MG63 (cell line): ENCODE measurements at places on chromosomes 7 and 10.

- DNase-seq: no peak
Observed at GRCh38 chr10:116961406-116962251, 43.4 kb downstream of the SHTN1 start.

GRCh38 chr7:132489776-132490237 lies 86.5 kb downstream of the PLXNA4 start:
- no peak for DNase-seq

GRCh38 chr7:18834577-18834976 lies 282.9 kb downstream of the TWIST1 start:
- no peak for DNase-seq

DNA sequence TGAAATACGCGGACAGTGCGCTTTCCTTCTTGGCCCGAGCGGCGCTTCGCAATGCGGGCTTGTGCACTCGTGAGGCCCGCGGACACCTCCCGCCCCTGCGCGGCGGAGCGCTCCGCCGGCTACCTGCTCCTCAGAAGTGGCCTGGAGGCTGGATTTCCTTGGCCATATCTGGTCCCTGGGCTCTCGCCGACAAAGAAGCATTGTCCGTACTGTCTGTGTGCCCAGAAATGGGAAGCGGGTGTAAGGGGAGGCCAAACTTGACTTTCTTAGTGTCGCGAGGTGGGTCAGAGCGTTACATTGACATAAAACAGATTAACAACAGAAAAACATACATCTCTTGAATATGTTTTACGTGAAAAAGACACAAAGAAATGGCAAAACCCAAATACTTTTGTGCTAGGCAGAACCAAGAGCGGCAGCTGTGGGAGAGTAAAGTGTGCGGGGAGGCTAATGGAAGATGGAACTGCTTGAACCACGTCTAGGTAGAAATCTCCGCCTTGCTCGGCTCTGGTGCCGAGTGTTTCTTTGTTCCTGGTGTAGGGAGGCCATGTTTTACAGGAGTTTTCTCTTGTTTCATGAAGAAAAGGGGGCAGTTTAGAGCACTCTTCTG lies 1.4 kb downstream of the LANCL2 start:
- DNase-seq: no peak

GRCh38 chr7:128026551-128026950 lies 4.7 kb downstream of the LRRC4 start:
- DNase-seq: no peak

DNA sequence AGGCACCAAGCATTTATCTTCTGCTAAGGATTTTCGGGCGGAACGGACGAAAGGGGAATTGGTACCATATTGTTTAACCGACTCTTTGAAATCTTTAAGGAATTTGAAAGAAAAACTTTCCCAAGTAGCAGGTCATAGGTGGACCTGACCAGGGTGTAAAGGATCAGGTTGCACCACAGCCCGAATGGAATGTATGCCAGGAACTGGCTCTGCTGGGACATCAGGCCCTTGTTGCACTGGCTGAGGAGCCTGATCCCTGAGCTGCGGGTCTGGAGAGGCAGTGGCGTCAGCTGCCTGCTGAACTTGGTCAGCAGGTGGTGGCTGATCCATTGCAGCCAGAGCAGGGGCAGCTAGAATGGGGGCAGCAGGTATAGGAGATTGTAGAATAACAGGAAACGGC lies 41.4 kb upstream of the AKR1C2 start:
- no peak for DNase-seq

DNA sequence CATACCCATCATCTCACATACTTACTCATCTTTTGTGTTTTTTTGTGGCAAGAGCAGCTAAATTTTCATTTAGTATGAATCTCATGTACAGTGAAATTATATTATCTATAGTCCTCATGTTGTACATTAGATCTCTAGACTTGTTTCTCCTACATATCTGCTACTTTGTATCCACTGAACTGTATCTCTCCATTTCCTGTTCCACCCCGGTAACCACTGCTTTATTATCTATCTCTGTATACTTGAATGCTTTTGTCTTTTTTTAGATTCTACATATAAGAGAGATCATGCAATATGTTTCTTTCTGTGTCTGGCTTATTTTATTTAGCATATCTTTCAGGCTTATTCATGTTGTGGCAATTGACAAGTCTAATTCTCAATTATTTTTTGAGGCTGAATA lies 125.1 kb downstream of the ANKRD7 start:
- no peak for DNase-seq

DNA sequence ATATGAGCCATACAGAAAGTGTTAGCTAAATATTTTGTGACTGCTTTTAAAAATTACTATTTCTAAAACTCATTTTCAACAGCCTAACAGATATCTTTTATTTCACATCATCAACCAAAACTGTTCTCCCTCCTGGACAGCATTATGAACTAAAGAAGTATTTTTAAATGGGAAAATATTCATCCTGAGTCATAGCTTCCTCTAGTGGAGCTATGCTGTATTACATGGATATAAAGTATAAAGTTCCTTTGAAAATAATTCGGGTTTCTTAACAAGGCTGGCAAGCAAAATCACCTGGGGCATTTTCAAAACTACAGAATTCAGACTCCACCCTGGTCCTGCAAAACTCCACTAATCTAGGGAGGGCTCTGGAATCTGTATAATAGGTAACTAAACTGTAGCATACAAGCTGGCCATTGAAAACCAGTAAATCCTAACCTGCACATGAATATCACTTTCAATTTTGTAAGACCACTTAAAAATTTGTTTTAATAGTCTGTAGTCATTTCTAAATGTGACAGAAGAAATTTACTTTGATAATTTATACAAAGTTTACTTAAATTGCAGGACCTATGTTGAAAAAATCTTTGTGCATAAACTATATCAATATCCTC lies 53.5 kb downstream of the SCIN start:
- DNase-seq: no peak

- no peak for DNase-seq
Observed at GRCh38 chr7:100582041-100582579, 3.8 kb downstream of the LRCH4 start.

DNA sequence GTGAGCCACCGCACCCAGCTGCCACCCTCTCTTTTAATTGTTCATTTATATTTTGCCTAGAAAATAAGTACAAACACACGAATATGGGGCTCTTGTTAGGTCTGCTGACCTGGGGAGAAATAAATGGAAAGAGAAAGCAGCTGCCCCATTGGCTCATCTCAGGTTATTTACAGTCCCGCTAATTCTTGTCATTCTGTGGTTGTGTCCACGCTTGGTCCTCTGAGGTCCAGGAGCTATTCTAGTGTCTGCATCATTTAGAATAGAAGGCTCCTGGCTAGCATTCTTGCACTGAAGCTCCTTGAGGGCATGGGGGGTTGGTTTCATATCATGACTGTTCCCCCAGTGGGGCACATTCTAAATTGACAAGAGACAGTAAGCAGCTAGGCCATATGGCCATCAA lies 128.5 kb downstream of the TACC2 start:
- no peak for DNase-seq

DNA sequence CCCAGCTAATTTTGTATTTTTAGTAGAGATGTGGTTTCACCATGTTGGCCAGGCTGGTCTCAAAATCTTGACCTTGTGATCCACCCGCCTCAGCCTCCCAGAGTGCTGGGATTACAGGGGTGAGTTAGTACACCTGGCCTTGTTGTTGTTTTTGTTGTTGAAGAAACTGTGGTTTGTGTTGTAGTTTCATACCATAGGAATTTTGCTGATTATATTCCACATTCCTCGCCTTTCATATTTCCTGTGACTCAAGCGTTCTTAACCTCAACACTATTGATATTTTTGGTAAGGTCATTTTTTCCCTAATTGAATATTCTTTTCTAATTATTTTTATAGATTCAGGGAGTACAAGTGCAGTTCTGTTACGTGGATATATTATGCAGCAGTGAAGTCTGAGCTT lies 16.7 kb downstream of the LIPF start:
- no peak for DNase-seq

DNA sequence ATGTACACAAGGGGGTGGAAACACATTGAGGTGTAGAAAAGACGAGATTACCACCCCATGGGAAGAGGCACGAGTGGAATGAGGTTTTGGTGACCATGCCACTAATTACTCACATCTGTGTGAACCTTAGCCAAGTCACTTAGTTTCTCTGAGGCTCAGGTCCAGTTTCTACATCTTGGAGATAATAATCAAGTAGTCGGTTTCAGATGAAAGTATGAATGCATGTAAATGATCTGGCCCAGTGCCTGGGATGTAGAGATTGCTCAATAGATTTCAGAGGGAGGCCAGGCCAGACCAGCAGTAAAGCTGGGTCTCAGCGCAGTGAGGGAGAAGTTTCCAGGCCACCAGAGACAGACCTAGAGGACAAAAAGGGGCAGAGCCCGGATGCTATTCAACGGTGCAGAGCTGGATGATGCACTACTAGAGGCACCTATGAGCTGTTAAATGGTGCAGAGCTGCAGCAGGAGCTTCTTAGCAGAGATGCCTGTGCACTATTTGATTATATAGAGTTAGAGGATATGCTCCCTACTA lies 725.1 kb downstream of the GRID1 start:
- peak; percentile 9 for DNase-seq

DNA sequence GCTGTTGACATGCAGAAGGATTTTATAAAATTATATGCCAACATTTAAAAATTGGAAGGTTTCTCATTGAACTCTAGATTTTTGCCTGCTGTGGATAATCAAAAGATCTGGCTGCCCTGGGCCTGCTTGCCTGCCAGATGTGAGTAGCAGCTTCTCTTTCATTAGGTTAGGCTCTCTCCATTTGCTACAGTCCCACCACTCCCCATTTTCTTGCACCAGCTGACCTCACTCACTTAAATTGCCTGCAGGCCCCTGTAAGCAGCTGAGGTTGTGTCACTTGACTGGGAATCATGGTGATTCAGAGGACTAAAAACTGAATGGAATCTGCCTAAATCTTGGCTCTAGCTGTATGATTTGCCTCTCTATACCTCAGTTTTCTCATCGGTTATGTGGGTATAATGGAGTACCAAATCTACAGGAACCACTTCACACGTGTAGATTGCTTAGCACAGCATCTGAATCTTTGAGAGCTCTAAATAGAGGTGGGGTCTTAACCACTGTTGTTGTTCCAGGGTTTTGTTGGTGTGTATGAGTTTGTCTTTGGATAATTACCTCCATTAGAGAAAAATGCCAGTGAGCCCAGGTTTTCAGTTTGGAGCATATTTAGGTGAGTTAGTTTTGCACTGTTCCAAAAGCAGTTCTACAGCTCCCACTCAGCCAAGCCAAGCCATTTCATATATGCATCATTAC lies 18.6 kb upstream of the RAPGEF5 start:
- no peak for DNase-seq

- DNase-seq: no peak
Observed at GRCh38 chr10:7679256-7679655, 12.5 kb upstream of the ITIH5 start.

DNA sequence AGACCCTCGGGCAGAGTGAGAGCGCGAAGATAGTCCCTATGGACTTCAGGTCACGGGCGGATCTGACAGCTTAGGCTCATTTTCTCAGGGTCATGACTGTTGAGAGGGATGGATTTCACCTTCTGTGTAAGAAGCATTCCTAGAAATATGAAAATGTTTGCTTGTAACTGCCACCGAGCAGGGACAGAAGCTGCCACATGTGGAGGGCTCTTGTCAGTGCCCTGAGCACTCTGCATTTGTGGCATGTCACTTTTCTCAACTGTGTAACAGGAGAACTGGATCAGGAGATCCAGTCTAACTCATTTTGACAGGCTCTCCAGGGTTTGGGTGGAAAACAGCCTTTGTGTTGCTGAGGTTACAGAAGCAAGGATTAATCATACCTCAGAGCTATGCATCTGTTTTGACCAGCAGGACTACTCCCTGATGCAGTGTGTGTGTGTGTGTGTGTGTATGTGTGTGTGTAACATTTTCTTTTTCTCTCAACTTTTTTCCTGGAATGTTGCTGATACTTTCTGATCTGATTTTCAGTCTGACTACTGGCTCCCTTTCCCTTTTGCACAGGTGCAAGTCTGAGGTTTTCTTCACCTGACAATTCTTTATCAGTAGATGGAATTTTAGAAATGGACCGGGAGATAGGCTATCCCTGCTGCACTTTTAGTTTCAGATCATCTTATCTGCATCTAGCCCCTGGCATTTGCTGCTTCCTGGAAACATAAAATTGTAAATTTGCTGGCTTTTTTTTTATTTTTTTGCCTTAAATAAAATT lies 183.3 kb downstream of the STK31 start:
- no peak for DNase-seq

DNA sequence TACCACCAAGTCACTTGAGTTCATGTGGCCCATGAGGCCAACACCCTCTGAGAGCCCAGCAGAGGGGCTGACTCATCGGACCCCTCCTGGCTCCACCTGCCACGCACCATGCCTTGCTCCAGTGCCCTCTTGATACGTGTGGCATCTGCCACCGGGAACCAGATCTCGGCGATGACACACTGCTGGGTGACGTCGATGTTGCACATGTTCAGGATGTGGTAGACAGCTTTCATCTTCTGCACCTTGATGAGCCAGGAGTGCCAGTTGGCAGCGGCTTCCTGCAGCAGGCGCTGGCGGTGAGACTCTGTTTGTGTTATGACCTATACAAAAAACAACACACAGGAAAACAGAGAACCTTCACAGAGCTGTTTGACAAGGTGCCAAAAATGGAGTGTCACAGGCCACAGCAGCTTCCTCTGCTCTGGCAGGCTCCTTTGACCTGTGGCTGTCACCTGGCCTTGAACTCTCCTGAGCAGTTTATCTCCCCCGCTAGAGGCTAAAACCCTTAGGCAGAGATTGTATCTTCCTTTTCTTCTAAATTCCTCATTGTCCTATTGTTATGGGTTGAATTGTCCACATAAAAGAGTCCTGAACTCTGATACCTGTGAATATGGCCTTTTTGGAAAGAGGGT lies 45.2 kb upstream of the TMEM213 start:
- no peak for DNase-seq

GRCh38 chr10:124755581-124755980 lies 11.4 kb upstream of the FAM53B start:
- DNase-seq: no peak

DNA sequence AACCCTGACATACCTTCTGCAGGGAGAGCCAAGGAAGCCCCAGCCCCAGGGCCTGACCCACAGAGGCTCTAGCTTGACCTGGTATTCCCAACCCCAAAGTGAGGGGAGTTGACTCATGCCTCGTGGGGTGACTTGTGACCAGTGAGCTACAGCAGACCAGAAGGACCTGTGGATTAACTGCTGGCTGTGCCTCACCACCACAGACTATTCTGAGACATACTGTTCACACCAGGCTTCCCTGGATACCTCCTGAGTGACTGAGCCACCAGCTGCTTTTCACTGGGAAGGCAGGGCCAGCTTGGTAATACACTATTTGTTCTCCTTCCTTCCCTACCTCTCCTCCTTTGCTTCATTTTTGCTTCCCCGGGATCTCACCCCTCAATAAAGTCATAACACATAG lies 7.3 kb downstream of the PLXNA4 start:
- no peak for DNase-seq

DNA sequence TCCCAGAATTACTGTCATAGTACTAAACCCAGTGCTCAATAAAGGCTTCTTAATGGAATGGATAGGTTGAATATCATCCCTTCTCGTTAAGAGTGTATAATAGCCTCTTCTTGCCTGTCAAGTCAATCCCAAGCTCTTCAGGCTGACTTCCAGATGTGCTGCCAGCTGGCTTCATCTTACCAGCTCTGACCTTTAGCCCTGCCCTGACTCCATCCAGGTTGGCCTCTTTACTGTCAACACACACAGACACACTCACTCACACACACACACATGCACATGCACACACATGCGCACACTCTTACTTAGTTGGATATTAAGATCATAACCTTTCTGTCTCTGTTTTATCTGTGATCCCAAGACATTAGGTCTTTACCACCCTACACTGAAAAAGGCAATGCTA lies 49.1 kb downstream of the ASB4 start:
- no peak for DNase-seq

- DNase-seq: no peak
Observed at GRCh38 chr7:37656913-37657530, 26.5 kb upstream of the GPR141 start.

- DNase-seq: no peak
Observed at GRCh38 chr7:96414931-96415292, 93.0 kb upstream of the SLC25A13 start.
